ENCODE measurements at places on chromosomes 3 and 15.

DNA sequence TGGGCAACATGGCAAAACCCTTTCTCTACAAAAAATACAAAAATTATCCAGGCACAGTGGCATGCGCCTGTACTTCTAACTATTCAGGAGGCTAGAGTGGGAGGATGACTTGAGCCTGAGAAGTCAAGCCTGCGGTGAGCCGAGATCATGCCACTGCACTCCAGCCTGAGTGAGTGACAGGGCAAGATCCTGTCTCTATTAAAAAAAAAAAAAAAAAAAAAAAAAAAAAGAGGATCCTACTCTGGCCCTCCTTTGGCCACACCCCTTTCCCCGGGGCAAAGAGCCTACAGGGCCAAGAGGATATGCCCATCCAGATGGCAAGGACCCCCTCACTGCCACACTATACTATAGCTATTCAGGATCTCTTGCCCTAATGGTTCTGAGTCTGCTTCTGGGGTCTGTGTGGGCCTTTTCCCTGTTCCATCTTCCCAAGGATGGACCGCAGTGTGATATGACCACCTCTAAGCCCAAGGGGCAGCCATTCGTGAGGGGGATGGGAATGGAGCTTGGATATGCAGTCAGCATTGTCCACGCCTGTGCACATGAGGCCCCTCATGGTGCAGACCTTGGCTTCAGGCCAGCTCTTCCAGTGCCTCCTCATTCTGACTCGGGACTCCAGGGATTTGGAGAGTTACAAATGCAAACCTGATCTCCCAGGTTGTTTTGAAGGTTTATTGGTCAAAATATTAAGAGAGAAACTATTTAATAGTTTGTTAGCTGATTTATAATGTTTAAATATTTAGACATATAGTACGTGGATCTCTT is 7.3 kb downstream of the TYRO3 start:
- no peak for DNase-seq

GRCh38 chr3:13142552-13143380 is 69.5 kb upstream of the IQSEC1 start:
- no peak for DNase-seq

DNA sequence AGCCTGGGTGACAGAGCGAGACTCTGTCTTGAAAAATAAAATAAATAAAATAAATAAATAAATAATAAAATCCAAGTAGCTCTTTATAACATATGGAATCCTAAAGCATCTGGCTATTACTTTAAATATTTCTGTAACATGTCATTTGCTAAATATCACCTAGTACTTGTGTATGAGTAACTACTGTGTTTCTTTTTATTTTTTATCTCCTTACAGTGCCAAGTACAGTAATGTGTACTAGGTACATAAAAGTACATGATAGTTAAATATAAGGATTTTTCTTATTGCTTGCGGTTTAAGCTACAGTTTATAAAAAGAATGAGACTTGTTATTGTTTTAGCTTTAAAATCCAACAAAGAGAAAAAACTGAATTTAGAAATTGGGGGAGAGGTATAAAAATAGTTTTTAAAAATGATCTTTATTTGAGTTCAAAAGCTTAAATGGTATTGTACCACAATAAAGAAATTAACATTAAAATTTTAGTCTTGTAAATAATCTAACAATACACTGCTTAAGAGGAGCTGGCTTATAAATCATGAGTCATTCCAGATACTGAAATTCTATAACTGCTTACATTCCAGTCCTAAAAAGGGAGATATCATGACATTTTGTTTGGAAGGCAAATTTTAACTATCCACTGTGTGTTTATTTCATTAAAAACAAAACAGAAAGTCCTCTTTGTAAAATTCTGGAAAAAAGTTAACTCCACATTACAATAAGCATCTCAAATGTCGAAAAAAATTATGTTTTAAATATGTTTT is 73.1 kb downstream of the FGF7 start:
- no peak for DNase-seq

DNA sequence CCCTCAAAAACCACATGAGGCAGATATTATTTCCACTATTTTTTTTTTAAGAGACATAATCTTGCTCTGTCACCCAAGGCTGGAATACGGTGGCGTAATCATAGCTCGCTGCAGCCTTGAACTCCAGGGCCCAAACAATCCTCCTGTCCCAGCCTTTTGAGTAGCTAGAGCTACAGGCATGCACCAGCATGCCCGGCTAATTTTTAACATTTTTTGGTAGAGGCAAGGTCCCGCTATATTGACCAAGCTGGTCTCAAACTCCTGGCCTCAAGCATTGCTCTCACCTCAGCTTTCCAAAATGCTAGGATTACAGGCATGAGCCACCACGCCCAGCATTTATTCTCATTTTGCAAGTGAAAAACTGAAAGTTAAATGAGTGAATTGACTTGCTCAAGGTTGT is 50.8 kb upstream of the PIAS1 start:
- DNase-seq = no peak

- no peak for DNase-seq
These were observed 273.9 kb downstream of the ADAMTSL3 start for GRCh38 chr15:83927704-83928391.

GRCh38 chr15:69145694-69146492 is 14.5 kb upstream of the GLCE start:
- no peak for DNase-seq

DNA sequence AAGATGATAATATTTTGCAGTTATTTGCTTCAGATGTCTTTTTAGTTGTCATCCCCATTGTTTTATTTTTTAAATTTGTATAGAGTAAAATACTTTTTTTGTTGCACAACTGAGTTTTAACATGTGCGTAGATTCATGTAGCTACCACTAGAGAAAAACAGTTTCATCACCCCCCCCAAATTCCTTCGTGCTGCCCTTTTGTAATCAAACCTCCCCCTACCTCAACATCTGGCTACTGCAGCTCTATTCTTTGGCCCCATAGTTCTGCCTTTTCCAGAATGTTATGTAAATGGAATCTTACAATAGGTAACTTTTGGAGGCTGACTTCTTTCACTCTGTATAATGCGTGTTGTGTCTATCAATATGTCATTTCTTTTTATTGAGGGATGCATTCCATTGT is 232.0 kb upstream of the RASGRP1 start:
- no peak for DNase-seq

- no peak for DNase-seq
These were observed 33.0 kb upstream of the BCL2A1 start for GRCh38 chr15:80003934-80004472.

GRCh38 chr3:66101901-66102300 is 63.2 kb upstream of the MAGI1 start:
- no peak for DNase-seq

DNA sequence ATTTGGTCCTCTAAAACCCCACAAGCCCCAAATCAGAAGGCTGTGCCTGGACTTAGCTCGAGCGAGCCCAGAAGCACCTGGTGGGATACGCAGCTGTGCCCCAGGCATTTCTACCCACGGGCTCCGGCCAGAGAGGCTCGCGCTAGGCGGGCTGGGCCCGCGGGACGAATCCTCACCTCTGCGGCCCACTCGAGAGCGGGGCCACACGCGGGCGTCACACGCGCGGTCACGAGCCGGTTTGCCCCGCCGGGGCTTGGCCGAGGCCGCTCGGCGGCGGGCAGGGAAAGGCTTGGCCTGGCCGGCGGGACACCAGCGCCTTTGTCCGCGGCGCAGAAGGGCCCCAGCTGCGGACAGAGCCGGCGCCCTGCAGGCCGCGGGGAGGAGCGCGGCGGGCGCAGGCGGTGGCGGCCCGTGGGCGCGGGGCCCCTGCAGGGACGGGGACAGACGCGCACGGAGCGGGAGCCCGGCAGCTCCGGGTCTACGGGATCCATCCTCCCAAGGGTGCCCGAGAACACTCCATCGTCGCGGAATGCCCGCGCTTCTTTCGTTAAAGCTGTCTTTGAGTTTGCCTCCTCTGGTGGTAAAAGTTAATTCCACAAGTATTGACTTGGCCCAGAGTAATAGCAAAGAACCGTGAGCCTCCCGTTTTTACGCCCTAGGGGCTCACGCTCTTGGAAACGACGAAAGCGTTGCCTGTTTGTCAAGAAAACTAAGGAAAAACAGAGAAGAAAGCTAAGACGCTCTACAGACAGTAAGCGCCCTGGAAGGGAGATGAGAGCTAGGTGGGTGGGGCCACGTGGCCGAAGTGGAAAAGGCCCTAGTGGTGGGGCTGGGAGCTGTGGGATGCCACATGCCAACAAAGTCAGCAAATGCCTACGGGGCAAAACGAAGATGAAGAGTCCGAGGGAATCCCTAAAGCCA is 26.4 kb downstream of the TYRO3 start:
- DNase-seq = peak; percentile 15

GRCh38 chr15:81751256-81751655 is 294.6 kb downstream of the MEX3B start:
- DNase-seq = no peak

DNA sequence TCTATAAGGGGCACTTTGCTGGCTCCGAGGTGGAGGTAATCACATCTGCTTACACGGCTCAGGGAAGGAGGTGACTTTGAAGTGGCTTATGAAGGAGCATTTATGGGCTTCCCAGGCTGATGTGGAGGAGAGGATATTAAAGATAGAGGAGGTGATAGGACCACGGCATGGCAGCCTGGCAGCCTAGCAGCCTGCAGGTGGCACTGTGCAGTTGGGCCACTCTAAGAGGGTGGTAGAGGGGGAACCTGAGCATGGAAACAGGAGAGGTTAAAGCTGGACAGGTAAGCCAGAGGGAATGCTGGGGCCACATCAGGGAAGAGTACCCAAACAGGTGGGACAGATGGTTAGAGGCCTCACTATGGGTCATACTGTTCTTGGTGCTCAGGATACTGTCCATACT is 375.0 kb downstream of the WDR72 start:
- DNase-seq = no peak

DNA sequence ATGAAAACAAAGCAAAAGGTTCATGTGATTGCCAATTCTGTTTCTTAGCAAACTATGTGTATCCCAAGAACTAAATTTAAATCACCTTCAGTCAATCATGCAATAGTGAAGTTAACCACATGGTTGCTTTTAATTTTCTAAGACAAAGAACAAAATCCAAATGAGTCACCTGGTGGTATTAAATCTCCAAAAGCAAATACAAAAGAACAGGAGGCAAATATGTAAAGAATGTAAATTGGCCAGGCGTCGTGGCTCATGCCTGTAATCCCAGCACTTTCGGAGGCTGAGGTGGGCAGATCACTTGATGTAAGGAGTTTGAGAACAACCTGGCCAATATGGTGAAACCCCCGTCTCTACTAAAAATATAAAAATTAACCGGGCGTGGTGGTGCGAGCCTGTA is 54.2 kb upstream of the PIK3R4 start:
- DNase-seq = no peak

- DNase-seq = no peak
These were observed 44.6 kb downstream of the CA12 start for GRCh38 chr15:63337046-63337445.

- DNase-seq = no peak
These were observed 72.7 kb downstream of the DNAJB8 start for GRCh38 chr3:128394033-128394432.

- no peak for DNase-seq
These were observed 283.8 kb downstream of the C3orf38 start for GRCh38 chr3:88433568-88433967.

- no peak for DNase-seq
These were observed 14.4 kb upstream of the MITF start for GRCh38 chr3:69724722-69725435.
